ENCODE measurements at places on chromosomes 2 and 18.

GRCh38 chr2:17621781-17622180 is 81.3 kb downstream of the VSNL1 start:
- DNase-seq = peak; percentile 54

DNA sequence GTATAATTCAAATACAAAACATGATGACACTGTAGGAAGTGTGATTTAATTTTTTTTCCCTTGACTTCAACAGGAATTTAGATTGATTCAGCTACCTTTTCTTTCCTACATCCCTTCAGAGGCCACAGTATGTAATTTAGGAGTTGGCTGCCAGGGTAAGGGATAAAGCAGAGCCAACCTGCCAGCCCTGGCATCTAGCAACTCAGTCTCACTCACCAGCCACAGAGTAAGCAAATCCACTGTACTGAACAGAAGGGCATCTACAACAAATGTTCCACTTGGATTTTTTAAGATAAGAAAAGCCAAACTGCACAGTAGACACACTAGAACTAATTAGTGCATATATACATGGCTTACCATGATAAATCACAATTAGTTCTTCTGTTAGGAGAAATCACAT is 54.3 kb upstream of the PEX13 start:
- DNase-seq = no peak

DNA sequence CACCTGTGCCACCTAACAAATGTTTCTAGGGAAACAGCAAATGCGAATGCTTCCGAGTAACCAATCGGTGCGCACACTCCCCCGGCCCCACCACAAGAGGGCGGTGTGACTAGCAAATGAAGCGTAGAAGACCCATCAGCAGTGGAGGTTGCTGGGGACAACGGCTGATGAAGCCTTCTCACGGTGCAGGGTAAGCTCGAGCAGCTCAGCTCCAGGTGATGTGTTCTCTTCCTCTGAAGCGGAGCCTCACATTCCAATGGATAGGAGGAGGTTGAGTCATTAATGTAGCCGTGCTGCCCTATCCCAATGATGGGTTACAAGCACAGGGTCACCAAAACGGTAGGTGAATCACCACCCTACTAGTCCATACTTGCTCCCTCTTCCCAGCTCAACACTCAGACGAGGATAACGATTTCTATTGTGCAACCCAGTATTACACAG is 127.6 kb upstream of the TWIST2 start:
- peak; percentile 54 for DNase-seq

GRCh38 chr2:129762386-129763189 is 216.9 kb upstream of the RAB6C start:
- no peak for DNase-seq

DNA sequence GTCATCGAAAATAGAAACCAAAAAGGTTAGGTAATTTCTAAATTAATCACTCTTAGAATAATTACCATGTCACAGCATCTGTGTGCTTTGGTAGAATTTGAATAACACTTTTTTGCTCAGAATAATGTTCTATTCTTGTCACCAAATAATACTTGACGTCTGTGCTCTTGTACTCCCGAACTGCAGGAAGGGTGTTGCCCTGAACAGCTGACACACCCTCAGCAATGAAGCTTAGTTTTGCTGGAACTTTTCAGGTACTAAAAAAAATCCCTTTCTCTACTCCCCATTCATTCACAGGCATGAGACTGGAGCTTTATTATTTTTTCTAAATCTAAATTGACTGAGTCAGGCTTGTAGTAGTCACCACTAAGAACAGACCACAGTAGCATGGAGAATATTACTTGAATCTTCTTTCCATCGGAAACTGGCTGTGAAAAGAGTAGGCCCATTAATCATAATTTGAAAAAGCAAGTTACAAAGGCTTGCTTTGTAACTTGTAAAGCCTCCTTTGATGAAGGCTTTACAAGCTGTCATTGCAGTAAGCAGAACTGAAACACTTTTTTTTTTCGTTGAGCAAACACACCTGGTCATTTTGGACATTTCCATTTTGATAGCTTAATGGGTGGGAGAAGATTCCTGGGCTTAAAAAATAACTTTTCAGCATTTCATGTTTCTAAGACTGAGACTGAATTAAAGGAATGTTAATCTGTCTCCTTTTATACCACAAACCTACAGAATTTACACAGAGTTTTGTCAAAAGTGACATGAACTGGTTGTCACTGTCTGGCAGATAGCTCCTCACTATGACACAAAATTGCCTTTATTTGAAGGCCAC is 70.3 kb upstream of the PELI1 start:
- no peak for DNase-seq

DNA sequence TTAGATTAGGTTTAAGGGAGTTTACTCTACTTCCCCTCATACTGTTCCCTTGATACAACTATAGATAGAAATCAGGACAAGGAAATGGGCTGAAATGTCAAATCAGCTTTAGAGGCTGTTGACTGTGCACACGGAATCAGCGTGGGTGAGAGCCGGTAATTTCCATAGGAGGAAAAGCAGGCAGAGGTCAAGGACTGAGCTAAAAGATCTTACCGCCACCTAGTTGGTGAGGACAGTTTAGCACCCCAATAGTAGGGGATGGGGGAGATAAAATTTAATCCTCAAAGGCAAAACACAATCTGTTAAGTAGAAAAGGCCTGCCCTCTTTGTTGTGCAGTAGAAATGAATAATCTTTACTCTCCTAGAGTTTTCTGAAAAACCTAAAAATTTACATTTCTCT is 1154.5 kb upstream of the CHAC2 start:
- no peak for DNase-seq

GRCh38 chr18:5253910-5254309 is 41.6 kb downstream of the ZBTB14 start:
- DNase-seq = no peak

GRCh38 chr2:211944572-211944971 is 594.0 kb downstream of the ERBB4 start:
- DNase-seq = no peak

DNA sequence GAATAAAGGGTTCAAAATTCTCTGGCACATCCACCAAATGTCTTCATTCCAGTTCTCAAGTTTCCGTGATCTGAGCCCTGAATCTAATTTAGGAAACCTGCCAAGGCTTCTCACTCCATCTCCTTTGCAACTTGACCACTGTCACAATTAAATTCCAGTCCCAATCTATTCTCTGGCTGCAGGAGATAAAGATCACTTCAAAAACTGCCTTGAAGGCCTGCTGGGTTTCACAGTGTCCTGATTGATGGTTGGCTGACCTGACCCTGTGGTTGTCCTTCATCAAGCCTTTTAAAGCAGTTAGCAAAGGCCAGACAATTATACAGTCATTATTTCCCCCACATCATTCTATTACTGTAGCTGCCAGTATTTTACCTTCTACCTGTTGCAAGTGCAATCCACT is 60.3 kb upstream of the DNAJC10 start:
- DNase-seq = peak; percentile 4

GRCh38 chr2:227228061-227228667 is 63.7 kb downstream of the COL4A3 start:
- DNase-seq = no peak

GRCh38 chr2:20633794-20634506 is 16.9 kb downstream of the HS1BP3 start:
- DNase-seq = no peak

DNA sequence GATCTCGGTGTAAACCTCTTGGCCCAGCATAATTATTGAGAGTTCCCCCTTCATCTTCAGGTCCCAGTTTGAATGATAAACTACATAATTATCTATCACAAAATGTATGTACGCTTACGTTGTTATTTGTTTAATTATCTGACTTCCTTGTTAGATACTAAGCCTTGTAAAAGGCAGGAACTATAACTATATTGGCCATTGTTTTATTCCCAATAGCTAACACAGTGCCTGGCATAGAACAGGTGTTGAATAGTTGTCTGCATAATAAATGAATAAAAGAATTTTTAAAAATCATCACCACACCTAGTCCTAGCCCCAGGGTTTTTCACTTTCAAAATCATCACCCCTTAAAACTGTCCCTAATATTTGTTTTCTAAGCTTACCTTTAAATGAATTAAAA is 207.9 kb downstream of the MREG start:
- DNase-seq = no peak

DNA sequence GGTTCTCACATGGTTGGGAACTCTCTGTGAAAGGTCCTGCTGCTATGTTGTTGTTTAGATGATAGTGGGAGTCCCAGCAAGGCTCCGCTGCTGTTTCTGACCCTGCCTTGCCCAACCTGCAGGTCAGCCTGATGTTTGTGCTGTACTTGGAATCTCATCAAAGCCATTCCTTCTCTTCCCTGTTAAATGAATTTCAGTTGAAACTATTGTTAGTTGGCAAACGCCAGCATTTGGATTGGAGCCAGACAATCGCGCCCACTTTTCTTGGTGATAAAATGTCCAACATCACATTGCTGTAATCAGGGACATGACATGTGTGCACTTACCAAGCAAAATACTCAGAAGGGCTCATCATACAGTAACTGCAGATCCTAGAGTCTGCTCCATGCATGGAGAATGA is 12.8 kb upstream of the TWSG1 start:
- DNase-seq = no peak

DNA sequence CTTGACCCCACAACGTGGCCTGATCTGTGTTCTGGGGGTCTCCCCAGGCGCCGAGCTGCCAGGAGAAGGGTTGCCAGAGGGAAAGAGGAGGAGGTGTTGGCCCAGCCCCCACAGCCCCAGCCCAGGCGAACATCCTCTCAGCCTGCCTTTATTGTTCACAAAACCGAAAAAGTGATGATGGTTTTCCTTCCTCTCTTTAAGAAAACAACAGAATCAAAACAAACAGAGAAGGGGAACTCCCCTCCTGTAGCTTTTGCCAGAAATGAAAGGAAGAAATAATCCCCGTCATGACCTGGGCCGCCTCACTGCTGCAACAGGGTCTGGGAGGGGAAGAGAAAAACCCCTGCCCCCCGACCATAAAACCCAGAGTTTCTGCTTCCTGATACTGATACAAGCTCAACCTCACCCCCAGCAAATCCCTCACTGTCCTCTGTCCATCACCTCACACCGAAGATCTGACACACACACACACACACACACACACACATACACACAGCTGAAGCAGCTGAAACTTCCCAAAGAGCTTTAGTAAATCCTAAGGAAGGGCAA is 52.0 kb downstream of the ZFP36L2 start:
- no peak for DNase-seq

- no peak for DNase-seq
These were observed 44.8 kb upstream of the RAB6D start for GRCh38 chr2:131408778-131409177.

DNA sequence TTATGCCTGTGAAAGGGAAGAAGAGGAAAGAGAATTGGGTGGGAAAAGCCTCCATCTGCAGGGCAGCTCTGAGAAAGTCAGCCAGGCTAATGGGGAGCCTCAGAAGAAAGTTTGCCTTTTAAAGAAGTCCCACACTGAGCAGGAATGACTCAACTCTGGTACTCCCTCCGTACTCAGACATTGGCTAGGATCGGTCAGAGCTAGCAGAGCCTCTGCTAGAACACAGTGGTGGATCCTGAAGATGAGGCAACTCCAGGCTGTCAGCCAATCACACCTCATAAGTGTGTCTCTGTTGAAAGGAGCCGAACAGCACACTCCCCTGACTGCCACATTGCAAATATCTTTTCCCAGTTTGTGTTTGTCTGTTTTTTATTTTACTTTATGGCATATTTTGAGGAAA is 96.9 kb downstream of the HNRNPLL start:
- DNase-seq = peak; percentile 91

- DNase-seq = peak; percentile 46
These were observed 15.9 kb upstream of the C1QL2 start for GRCh38 chr2:119174216-119174992.

- DNase-seq = no peak
These were observed 731.7 kb upstream of the REG3G start for GRCh38 chr2:78293768-78294167.

GRCh38 chr2:25115249-25115883 is 53.0 kb downstream of the POMC start:
- no peak for DNase-seq

DNA sequence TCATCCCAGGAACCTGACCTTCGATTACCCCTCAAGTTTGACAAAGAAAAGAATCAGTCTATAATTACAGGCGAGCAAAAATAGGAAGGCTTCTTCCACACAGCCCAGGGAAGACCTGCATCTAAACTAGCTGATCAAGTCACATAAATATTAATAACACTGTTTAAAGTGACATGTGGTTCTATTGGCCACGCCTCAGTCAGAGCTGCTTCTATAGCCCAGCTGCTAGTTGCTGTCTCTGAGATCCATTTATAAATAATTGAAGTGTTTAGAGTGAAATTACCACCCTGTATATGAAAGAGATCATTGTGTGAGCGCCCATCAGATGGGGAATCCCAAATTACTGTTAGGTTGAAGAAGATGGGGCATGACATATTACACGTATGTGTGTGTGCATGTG is 426.0 kb downstream of the CDH2 start:
- DNase-seq = no peak

- no peak for DNase-seq
These were observed 358.9 kb upstream of the ETAA1 start for GRCh38 chr2:67038195-67038594.

DNA sequence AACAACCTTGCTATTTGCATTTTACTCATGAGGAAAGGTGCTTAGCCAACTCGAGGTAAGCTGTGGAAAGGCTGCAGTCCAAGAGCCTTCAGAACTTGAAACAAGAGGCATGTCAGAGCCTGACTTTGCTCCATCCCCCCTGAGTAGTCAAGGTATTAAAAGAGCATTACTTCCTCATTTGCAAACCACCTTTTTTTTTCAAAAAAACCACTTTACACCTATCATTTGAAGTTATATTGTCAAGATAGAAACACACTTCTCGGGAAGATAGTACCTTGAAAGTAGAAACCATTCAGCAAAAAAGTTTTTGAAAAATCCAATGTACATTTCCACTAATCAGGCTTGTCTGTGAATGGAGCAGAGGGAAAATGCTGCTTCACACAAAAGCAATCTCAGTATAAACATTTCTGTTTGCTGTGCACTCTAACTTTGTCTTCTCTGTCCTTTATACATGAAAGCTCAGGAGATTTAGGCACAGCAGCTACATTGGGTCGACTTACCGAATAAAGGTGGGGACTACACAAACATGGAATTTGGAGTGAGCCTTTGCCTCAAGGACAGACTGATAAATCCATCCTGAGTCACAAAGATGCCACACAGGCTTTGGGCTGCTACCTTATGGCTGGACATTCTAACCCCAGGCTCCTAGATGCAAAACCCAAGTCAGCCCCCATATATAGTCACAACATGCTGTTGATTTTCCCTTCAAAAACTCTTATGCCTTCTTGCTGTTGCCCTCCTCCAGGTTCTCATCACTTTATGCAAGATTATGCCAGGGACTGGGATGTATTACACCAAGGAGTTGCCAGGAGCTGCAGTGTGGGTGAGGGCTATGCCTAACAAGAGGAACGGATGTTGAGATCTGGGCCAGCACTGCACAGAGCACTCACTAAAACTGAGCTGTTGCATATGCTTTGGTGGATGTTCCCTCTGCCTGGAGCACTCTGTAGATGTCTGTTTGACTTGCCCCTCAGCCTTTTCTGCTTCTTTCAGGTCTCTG is 41.4 kb upstream of the EML4 start:
- DNase-seq = no peak

- no peak for DNase-seq
These were observed 363.8 kb downstream of the NCKAP5 start for GRCh38 chr2:133204421-133204820.

GRCh38 chr2:231250146-231250545 is 51.7 kb downstream of the ARMC9 start:
- DNase-seq = peak; percentile 39

GRCh38 chr18:26502823-26503222 is 45.5 kb downstream of the KCTD1 start:
- no peak for DNase-seq

- no peak for DNase-seq
These were observed 41.5 kb downstream of the SP140 start for GRCh38 chr2:230267059-230267458.

GRCh38 chr18:33152376-33152775 is 288.1 kb downstream of the CCDC178 start:
- no peak for DNase-seq

Measured in AG08395 (cell line).